Activated CD4-positive, alpha-beta T cell treated with anti-CD3 and anti-CD28 coated beads, Interleukin-2, amount 50 U/mL, for 4 hours (primary cell): ENCODE measurements at places on chromosomes 12 and 14.

DNA sequence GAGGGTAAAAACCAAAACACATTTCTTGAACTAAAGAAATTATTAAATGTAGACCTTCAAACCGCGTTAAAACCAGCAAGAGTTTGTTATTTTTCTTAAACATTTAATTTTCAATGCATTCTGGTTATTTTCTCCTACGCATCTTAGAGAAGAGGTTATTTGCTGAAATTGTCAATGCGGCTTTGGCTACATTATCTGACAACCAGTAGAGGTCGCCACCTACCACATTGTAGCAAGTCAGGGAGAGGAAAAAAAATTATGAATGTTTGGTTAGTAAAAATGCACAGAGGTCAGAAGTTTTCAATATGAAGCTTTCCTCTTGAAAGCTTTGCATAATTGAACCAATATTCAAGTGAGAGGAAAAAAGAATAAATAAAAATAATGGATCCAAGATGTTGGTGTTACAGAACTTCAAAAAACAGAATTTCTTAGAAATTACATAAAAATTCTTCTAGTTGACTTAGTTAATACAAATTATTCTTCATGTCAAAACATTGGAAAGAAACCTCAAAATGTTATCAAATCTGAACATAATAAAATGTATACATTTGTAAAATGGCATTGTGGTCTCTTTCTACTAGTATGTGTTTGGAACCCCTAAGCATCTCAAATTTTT is 159.4 kb upstream of the TMTC2 start:
- no peak for DNase-seq

DNA sequence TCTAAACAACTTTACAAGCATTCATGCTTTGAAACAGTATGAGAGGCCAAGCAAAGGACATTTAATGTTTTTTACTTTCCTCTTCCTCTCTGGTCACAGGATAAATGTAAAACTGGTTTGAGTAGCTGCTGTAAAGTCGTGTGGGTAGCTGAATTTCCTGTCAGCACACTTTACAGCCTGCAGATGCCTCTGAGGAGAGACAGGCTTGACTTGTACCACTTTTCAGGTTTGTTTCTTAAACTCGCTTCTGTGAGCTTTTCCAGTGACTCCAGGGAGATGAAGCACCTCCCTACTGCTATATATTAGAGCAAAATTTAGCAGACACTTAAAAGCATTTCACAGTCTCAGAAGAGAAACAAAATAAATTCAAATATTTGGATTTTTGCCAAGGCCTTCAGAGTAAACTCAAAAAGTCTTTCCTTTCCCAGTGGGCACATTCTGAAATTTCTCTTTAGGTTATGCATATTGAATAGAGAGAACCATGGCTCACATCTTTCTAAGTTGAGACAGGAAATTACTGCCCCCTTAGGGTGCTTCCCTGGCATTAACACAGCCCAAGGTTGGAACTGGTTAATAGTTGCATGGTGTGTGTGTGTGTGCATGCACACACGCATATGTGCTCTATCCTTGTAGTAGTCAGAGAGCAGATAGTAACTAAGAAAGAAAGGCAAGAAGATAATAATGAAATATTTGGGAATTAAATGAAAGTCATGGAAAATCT is 557.3 kb upstream of the MIS18BP1 start:
- DNase-seq: no peak

GRCh38 chr12:56634242-56634836 is 4.2 kb upstream of the BAZ2A start:
- DNase-seq: no peak

DNA sequence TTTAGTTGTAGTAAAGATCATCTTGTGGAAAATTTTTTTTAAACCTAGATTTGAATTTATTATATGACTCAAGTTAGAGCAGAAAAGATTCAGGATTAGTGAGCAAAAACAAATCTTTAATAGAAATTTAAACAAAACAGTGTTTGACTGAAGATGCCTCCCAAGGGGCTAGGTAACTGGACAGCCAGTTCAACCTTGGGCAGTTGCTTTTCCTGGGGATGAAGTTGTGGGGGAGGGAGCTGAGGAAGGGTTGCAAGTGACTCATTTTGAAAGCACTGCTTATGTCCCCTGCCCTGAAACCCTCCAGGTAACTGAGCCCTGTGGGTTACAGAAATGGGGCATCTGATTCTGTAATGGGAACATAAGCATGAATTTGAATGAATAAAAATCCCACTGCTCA is 13.1 kb downstream of the CFAP54 start:
- no peak for DNase-seq

DNA sequence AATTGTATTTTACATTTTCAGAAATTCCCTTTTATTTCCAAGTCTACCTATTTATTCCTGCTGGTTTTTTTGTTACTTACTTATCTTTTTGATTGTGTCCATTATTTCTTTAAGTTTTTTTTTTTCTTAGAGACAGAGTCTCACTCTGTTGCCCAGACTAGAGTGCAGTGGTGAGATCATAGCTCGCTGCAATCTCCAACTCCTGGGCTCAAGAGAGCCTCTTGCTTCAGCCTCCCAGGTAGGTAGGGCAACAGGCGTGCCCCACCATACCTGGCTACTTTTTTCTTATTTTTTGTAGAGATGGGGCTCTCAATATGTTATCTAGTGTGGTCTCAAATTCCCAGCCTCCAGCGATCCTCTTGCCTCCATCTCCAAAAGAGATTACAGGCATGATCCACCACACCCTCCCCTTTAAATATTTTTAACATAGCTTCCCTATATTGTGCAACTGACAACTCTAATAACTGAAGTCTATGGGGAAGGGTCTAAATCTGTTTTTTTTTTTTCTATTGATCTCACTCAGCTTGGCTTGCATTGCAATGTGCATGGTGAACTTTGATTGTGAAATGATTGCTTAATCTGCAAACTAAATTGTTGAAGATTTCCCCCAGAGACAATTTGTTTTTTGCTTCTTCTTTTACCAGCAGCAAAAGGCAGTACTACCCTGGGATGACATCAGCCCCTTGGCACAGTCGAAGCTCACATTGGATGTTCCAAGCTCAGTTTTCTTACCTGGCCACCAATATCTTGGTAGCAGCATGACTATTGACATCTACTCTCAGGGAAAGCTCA is 25.7 kb upstream of the COCH start:
- no peak for DNase-seq

GRCh38 chr14:68777644-68778043 is 15.2 kb downstream of the ZFP36L1 start:
- DNase-seq: no peak

DNA sequence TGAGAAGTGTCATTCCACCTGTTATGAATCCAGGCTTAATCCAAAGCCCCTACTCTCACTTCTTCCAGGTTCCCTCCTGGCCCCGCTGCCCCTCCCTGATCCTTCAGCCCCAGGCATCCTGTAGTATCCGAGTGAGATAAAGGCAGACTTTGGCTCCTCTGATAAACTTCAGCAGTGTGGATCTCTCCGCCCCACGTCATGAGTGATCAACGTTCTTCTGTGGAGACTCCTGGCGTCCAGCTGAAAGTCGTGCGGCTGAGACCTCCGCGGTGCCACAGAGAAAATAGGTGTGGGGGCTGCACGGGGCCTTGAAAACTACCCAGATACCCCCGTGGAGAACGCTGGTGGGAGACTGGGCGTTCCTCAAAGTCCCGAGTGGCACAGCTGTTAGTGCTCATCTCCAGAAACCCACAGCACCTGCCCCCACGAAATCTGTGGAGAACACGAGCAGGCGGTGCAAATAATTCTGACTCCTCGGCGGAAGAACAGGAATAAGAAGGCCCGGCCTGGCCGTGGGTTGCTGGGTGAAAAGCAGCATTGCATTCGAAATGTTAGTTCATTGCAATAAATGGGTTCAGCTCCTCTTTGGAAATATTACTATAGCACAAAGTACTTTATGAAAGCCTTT is 180.0 kb upstream of the RGS6 start:
- DNase-seq: no peak

DNA sequence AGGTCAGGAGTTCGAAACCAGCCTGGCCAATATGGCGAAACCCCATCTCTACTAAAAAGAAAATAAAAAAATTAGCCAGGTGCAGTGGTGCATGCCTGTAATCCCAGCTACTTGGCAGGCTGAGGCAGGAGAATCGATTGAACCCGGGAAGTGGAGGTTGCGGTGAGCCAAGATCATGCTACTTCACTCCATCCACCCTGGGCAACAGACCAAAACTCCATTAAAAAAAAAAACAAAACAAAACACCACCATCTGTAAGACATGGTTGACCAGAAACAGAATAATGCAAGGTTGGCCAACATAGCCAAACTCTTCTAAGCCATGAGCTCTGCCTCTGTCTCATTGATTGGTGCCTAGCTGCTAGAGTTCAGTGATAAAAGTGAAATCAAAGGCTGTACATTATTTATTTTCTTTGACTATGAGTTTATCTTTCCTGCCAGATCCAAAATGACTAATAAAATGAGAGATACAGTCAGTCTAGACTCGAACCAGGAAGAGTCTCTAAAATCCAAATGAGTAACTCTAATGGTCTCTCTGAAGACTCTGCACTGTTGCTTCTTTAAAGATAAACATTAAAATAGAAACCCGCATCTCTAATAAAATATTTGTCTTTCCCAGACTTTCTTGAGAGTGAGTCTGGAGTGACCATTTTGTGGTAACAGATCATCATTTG is 404.7 kb downstream of the DAD1 start:
- DNase-seq: no peak

- no peak for DNase-seq
Observed at GRCh38 chr12:111412007-111412829, 6.5 kb downstream of the SH2B3 start.

DNA sequence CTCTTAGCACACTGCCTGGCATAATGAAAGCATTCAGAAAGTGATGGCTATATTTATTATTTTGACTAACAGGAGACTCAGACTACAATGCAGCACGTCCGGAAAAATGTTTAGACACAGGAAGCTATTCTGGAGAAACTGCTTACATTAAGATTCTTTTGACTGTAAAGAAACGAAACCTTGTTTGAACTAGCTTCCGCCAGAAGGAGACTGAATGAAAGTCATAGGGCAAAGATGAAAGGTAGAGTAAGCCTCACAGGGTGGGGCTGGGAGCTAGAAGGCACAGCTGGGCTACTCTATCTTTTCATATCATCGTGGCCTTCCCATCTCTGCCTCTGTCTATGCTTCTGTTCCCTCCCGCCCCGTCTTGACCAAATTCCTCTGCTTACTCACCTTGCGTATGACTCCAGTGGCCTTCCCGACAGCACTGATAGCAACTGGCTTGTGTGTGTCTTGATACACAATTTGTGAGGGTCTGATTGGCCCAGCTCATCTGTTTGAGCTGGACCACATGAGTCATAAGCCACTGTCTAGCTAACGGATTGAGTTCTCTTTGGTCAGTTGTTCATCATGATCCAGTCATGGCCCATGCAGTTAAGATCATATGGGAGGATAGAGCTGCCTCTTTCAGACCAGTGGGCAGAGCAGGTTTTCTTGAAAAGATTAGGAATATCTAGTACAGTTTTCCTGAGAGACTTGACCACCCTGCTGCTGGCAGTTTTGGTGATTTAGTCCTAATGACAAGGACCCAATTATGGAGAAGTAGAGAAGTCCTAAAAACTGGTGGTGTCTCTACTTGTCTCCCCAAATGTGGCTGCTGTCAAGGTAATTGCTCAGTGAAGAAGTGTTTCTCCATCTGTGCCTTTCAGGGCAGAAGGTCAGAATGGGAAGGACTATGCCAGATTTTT is 151.5 kb upstream of the SLC38A2 start:
- DNase-seq: peak; percentile 30

- DNase-seq: no peak
Observed at GRCh38 chr12:123261196-123261595, 10.5 kb downstream of the CDK2AP1 start.

DNA sequence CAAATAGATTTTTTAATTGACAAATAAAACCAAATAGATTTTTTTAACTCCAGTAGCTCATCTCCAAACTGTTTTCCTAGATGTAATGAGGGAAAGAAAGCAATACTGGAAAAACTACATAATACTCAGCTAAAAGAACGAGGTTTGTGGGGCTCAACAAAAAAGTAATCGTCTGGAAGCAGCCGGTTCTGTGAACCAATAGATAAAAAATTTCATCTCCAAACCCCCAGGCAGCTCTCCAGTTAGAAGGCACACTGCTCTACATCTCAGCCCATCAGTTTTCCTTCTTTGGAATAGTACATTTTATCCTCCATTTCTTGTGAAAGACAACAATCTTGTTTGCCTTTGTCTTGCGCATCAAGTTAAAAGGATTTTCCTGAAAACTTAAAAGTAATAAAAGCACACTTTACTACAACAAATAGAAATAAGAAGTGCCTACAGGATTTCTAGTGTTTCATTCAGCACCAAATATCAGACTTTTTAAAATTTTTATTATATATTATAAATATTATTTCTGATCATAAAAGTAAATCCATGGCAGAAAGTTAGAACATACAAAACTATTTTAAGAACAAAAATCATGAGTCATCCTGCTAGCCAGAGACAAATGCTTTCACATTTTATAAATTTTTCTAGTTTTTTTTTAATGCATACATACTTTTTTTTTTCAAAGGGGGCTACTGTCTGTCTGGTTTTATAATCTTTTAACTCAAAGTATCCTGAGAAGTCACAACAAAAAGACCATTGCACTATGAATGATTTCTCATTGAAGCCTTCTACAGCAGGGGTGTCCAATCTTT is 67.7 kb downstream of the EPS8 start:
- no peak for DNase-seq

DNA sequence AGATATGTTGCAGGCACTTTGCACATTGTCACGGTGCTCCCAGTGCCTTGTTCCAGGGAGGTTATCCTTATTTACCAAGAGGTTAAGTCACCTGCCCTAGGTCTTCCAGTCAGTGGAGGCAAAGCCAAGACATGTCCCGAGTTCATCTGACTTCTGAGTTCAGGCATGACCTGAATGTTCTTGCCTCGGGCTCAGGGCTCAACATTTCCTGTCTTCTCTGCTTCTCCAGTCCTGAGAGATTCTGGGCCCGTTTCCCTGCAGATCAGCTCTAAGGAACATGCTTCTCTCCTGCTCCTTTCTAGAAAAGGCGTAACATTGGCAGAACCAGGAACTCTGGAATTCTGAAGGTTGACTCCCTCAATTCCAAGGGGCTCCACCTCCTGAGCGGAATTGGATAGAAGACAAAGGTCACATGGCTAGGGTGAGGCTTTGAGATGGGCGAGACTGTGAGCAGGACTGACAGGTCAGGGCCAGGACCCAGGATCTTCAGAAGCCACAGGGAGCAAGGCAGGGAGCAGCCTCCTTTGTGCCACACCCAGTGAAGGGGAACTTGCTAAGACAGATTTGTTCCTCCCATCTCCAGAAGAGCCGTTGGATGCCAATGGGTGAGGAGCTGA is 19.9 kb downstream of the BDKRB2 start:
- DNase-seq: no peak

GRCh38 chr12:83793616-83794015 is 1106.9 kb downstream of the TMTC2 start:
- no peak for DNase-seq

- no peak for DNase-seq
Observed at GRCh38 chr12:53320352-53321195, 836 bp downstream of the AAAS start.

DNA sequence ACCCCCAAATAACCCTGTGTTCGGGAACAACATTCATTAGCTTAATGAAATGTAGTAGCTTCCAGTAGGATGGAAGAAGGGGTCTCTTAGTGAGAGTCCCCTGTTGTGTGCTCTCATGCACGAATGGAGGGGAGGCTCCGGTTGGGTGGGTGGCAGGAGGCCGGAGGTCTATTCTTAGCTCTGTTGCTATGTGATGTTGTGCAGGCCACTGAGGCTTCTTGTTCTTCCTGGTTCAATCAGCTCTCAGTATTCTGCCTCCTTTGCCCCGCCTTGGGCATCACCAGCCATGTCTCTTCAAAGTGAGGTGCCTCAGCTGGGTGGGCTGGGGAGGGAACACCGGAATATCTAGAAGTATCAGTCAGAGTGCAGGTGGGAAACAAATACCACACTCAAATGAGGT is 50.8 kb downstream of the KCNA1 start:
- DNase-seq: no peak

GRCh38 chr14:32476532-32476931 is 147.4 kb downstream of the AKAP6 start:
- DNase-seq: no peak
